Activated B cell treated with CpG ODN at 0.5 μM for 24 hours (primary cell): ENCODE measurements at places on chromosomes 7 and 10.

DNA sequence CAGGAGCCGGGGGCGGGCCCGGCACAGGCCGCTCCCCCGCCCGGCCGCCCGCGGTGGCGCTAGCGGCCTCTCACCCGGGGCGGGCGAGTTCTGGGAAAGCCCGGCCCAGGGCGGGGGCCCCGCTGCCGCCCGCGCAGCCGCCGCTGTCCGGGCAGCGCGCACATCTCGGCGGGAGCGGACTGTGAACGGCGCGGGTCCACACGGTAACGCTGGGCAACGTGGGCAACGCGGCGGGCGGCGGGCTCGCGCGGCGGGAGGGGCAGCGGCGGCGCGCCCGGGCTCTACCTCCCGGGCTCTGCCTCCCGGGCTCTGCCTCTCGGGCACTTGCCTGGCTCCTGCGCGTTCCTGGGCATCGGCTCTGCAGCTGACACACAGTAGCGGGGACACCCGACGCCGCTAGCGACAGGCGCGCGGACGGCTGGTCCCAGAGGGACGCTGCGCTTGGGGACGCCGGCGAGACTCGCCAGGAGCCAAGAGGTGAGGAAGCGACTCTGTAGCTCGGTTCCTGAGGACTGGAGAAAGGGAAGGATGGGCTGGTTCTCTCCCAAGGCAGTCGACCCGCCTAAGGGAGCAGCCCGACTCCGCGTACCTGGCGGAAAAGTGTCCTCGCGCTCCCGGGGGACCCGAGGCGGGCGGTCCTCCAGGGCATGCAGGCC is at the start of gene PLCE1:
TSS of gene PLCE1 (plus strand) at position 150 of the 656 bp plus-strand sequence. CDS start 37,116 bp downstream, outside the sequence.
- no peak for DNase-seq

GRCh38 chr7:130953196-130953595 is 219.2 kb upstream of the KLF14 start:
- no peak for DNase-seq

- no peak for DNase-seq
These were observed 446.0 kb upstream of the PODXL start for GRCh38 chr7:132002343-132002968.

DNA sequence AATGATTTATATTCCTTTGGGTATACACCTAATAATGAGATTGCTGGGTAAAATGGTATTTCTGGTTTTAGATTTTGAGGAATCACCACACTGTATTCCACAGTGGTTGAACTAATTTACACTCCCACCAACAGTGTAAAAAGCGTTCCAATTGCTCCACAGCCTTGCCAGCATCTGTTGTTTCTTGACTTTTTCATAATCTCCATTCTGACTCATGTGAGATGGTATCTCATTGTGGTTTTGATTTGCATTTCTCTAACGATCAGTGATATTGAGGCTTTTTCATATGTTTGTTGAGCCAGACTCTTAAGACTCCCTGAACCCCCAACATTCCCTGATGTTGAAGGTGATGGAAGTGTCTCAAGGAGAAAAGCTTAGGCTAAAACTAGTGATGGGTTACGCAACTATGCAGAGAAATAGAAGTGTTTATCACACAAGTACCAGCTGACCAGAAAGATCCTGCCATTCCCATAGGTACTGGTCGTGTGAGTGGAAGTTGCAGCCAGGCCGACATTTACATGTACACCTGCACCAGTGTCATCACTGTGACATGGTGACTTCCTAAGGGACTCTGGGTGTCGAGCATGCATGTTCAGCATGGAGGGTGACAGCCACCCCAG is 711.2 kb upstream of the NRP1 start:
- DNase-seq, result no peak

- DNase-seq, result no peak
These were observed 105.2 kb downstream of the THSD7A start for GRCh38 chr7:11726794-11727155.

DNA sequence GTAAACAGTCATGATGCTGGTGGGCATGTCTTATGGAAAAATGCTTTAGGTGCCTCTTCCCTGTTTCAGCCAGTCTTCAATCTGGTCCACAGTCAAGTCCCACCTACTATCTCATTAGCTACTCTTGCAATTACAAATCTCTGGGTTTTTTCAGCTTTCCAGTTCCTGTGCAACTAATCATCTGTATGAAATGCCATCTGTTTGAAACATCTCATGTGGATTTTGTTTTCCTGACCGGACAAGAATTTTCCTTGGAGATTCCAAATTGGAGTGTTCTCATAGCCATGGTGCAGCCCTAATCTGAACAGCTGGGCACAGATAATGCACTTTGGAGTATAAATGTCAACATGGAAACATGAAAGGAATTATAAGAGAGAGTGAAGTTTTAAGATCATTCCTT is 41.3 kb upstream of the CALN1 start:
- no peak for DNase-seq

GRCh38 chr10:15182540-15183207 is 14.2 kb upstream of the NMT2 start:
- no peak for DNase-seq

DNA sequence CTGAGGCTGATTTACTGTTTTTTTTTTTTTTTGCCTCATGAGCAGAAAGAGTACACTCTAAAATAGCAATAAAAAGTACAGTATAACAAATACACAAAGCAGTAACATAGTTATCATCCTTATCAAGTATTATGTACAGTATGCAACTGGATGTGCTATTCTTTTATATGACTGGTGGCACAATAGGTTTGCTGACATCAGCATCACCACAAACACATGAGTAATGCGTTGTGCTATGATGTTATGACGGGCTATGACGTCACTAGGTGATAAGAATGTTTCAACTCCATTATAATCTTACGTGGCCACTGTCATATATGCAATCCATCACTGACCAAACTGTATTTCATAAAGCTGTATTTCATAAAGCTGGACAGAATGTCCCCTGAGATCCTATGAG is 189.2 kb upstream of the GLI3 start:
- DNase-seq, result no peak

- DNase-seq, result no peak
These were observed 722 bp downstream of the AGR2 start for GRCh38 chr7:16803881-16804673.

DNA sequence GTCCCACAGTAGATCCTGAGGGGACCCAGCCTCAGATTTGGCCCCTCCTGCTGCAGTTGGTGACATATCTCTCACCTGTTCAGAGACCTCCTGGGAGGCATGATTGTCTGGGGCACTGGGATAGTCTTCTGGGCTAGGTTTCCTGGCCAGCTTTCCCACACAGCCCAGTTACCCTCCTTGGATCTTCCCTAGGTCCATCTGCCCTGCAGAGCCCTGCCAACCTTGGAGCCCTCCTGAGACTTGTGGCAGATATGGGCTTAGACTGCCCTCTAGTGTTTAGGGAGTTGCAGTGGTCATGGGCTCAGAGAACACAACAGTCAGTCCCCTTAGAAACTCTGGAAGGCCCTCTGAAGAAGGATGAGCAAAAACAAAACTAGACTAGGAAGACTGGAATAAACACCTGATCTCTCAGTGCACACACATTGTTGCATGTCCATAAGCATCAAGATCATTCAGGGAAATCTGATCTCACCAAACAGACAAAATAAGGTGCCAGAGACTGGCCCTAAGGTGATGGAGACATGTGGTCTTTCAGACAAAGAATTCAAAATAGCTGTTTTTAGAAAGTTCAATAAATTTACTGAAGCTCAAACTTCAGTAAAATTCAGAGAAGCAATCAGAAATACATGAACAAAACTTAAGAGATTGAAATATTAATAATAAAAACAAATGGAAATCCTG is 324.6 kb downstream of the ATRNL1 start:
- DNase-seq, result no peak

DNA sequence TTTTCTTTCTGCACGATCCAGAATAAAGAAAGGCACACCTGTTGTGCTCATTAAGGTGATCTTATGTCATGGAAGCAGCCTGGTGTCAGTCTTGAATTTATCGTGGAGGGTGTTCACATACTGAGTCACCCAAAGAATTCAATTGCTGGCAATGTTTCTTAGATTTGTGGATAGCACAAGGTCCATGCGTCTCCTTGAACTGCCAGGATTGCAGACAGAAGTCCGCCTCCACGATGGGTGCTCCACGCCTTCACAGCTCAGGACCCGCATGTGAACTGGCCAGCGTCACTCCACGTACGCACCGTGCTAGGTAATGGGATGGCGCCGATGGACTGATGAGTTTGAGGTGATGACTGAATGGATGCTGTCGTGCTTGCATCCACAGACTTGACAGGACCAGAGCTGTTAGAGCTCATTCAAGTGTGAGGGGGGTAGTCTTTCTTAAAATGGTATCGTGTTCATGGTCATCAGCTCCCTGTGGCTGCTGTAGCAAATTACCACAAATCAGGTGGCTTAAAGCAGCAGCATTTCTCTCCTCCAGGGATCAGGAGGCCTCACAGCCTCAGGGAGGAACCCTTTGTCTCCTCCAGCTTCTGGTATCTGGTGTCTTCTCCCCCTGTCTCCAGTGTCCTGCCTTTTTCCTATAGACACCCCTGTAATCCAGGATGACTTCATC is 65.4 kb upstream of the DNAJB6 start:
- DNase-seq, result no peak

DNA sequence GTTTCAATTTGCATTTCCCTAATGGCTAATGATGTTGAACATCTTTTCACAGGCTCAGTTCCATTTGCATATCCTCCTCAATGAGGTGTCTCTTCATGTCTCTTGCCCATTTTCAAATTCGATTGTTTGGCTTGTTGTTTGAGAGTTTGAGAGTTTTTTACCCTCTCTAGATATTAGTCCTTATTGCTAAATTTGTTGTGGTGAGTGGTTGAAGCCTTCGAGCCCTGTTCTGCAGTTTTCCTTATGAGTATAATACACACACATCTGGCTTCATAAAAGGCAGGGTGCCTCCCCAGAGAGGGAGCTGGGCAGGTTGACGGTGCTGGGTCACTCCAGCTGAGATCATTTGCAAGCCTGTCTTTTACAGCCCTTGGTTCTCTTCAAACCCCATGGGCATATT is 65.1 kb downstream of the RGS10 start:
- no peak for DNase-seq

DNA sequence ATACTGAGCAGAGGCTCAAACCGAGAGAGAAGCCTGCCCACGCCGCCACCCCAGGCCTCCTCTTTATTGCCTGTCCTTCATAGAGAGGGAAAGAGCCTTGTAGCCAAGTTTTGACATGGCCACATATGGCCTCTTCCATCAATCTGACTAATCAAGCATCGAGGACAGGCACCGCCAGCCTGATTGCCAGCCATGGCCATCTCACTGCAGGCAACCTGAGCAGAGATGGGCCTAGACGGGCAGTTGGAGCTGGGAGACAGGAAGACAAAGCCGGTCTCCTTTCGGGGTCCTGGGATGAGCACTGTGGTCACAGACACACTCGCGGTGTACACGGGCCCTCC is 67.2 kb downstream of the EBF3 start:
- DNase-seq, result no peak
